Naive B cell (primary cell): ENCODE measurements at places on chromosomes 2 and 18. TPM values are rescaled to one million over a fixed set of nuclear protein-coding genes. Genes with fewer than 3 reads are reported as not detected.

FLACC1 gene
- polyA plus RNA-seq: 2.6 TPM

- H3K27me3 ChIP-seq: no peaks in the 10 kb centered on the region
- no peak for DNase-seq
- no peak overlapping the region for H3K4me3 ChIP-seq
- H3K27ac ChIP-seq: no peak overlapping the region
- H3K36me3 ChIP-seq: no peaks in the 10 kb centered on the region
- no peaks in the 10 kb centered on the region for H3K4me1 ChIP-seq
Measured at GRCh38 chr2:169704160-169704708, 10.0 kb downstream of the PHOSPHO2 start.

DNA sequence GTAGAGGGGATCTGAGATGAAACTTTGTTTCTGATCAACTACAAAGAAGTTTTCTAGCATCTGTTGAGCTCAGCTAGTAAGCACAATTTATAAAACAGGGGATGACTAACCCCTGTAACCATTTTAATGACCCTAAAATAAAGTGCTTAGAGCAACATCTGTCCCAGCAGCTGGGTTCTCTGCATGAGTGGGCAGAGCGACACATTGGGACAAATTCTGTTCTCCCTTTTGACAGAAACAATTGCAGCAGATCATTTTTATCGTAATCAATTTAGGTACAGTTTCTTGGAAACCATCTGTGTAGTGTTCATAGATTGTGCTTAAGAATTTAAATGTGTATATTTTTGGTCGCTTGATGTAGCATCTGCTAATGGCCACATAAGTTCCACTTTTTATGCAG is 678.0 kb downstream of the RNF144A start:
- peaks cover 4% of the 10 kb centered on the region for H3K27me3 ChIP-seq
- no peaks in the 10 kb centered on the region for H3K4me1 ChIP-seq
- H3K27ac ChIP-seq: no peak overlapping the region
- no peak overlapping the region for H3K4me3 ChIP-seq
- H3K36me3 ChIP-seq: no peaks in the 10 kb centered on the region

- H3K27me3 ChIP-seq: peaks cover 25% of the 10 kb centered on the region
- H3K4me3 ChIP-seq: no peak overlapping the region
- H3K36me3 ChIP-seq: no peaks in the 10 kb centered on the region
- H3K4me1 ChIP-seq: peaks cover 16% of the 10 kb centered on the region
Measured at GRCh38 chr18:35807811-35808335, 164.6 kb upstream of the RMP24 start.
